ENCODE measurements at places on chromosomes 16 and 17.

DNA sequence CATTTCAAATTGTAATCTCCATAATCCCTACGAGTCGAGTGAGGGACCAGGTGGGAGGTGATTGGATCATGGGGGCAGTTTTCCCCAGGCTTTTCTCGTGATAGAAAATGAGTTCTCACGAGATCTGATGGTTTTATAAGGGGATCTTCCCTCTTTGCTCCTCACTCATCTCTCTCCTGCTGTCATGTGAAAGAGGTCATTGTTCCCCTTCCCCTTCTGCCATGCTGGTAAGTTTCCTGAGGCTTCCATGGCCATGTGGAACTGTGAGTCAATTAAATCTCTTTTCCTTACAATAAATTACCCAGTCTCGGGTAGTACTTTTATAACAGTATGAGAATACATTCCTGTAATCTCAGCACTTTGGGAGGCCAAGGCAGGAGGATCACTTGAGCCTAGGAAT is 76.7 kb upstream of the MARCHF10 start:
- DNase-seq, result no peak

DNA sequence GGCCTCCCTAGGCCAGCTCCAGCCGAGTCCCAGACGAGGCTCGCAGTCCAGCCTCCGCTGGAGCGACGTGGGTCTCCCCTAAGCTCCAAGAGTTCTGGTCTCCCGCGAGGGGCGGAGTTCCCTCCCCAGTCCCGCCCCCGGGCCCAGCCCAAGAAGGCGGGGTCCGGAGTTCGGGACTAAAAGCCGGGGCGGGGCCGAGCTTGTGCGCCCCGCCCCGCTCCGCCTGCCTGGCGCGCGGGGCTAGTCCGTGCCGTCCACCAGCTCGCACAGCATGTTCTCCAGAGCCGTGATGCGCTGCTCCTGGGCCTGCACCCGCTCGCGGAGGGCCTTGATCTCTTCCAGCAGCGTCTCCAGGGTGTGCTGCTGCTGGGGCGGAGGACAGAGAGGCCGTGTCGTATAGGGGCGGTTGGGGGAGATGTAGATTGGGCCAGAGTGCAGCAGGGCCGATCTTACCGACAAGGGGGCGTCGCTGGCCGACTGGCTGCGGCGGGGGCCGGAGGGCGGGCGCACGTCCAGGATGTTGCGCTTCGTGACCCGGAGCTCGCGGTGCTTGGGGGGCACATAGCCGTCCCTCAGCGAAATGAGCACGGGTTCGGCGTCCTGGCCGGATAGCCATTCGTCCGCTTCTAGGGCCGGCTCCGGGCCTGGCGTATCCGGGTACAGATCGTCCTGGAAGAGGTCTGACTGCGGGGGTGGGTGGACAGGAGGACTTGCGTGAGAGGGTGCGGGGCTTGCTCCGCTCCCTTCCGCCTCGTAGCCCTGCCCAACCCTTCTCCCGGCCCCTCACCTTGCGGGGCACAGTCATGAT is 7.0 kb downstream of the CORO6 start:
- DNase-seq, result no peak

DNA sequence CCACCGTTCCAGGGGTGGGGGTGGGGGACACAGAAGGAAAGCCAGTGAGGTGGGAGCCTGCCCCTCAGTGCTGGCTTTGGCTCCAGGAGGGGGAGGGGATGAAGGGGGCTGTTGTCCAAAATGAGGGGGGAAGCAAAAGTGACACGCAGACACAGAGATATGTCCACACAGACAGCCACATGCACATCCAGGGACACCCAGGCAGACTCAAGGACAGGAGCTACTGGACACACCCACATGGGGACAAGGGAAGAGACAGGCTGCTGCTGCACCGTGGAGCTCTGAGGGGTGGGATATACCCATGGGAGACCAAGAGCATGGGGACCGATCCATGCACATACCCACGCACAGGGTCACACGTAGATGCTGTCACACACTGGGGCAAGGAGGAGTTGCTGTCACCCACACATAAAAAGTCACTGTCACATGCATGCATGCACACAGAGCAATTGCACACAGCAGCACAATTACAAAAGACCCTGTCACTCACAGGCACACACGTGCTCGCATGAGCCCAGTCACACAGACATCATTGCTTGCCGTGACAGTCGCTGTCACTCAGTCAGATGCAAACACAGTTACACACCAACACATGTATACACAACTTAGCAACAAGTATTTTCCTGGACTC is 1.3 kb downstream of the THRA start:
- no peak for DNase-seq

- DNase-seq, result no peak
These were observed 6.8 kb downstream of the LAT start for GRCh38 chr16:28991687-28992086.

- DNase-seq, result no peak
These were observed 37.3 kb downstream of the SMG6 start for GRCh38 chr17:2266045-2266864.

DNA sequence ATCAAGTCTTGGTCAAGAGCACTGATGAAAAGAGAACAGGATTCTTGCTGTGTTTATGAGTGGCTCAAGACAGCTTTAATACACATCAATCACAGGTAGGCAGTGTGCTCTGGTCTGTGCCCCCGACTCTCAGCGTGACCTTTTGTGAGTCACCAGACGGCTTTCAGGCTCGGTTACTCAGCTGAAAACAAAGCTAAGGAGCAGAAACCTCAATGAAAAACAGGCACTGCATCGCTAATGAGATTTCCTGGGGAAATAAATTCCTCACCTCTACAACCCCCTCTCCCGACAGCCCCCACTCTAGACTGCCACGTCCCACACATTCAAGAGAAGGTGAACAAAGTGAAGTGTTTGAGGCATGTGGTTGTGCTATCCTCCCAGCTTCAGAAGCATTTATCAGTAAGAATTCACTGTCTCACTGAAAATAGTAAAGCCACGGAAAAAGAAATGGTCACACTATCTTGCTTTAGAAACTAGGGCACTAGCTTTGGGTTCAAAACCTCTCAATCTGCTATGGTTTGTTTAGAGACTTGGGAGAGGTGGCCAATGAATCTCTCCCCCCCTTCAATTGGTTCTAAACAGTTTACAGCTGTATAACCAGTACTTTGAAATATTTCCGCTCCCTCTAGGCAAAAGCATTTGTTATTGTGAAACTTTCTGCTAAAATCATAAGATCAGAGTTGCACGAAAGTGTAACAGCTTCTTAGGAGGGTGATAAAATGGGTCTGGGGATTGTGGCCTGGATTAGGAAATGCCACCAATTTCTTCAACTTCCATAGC is 199.5 kb upstream of the PMFBP1 start:
- DNase-seq, result no peak

GRCh38 chr16:80503107-80503506 is 37.7 kb upstream of the DYNLRB2 start:
- no peak for DNase-seq

DNA sequence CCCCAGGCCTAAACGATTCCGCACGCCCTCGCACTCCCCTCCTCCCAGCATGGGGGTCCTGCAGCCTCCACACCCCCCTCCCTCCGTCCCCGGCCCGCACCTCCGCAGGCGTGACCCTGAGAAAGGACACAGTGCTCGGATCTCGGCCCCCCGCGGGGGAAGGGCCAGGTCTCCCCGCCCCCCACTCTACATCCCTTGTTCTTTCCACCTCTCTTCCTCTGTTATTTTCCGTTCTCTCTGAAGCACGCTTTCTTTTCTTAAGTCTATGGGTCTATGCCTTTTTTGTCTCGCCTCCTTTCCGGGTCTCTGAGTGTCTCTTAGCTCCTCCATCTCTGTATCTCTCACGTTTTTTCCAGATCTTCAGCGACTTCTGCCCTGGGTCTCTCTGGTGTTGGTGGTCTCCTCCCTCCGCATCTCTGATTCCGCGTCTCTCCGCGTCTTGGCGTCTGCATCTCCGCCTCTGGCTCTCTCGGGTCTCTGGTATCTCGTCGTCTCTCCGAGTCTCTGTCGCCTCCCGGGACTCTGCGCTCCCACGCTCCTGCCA is 2.1 kb upstream of the HES7 start:
- DNase-seq, result no peak

GRCh38 chr16:3479654-3480216 is 15.6 kb downstream of the C16orf90 start:
- no peak for DNase-seq

DNA sequence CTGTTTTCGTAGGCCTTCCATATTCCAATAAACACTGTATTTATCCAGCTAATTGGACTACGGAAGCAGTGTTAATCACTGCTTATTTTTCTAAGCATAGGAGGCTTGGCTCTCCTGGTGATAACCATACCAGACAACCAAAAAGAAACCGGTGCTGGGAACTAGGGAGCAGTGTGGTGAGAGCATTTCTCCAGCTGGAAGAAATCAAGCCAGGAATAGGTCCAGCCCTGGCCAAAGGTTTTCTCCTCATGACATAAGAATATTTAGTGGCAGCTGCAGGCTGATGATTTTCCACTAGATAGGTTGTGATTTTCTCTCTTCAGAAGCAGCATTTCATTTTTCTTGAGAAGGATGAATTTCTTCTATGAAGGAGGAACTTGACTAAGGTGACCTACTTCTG is 141.5 kb downstream of the TRIM37 start:
- no peak for DNase-seq

- no peak for DNase-seq
These were observed 39.2 kb downstream of the ITGAM start for GRCh38 chr16:31298958-31299357.

GRCh38 chr16:25121824-25122600 is 10.5 kb downstream of the LCMT1 start:
- no peak for DNase-seq

DNA sequence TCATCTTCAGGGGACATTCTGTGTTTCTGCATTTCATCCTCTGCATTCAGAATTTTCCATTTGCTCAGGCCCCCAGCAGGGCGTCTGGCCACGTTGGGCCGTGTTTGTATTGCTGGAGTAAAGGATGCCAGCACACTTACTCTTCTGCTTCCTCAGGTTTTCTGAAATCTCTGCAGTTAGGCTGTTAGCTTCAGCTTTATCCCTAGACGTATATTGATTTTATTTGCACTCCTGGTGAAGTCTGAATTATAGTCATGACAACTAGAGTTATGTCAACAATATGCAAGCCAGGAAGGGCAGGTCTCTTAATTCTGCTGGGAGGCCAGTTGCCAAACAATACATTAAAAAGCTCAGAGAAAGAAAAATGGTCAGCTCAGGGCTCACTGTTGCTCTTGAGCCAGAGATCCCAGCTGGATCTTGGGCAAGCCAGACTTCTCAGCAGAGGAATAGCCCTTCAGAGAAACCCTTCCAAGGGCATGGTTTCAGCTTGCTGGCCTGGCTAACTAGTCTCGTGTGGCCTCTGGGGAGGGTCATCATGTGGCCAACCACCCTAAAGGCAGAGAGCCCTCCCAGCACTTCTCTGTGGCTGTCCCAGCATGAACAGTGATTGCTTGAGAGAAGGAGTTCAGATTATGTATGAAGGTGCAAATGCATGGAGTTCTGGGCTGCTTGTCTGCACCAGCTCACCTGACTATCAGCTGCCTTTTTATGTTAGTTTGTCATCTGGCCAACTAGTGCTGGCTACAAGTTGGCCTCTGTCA is 110.2 kb upstream of the CACNG5 start:
- DNase-seq, result no peak

- DNase-seq, result no peak
These were observed 405.6 kb downstream of the PMP22 start for GRCh38 chr17:14859542-14859941.

- DNase-seq, result no peak
These were observed 23.9 kb upstream of the HEATR6 start for GRCh38 chr17:60102632-60103096.

- DNase-seq, result no peak
These were observed 8.3 kb upstream of the RAB5C start for GRCh38 chr17:42163113-42163512.

GRCh38 chr17:81958633-81959342 is 2.2 kb downstream of the NOTUM start:
- no peak for DNase-seq

- DNase-seq, result no peak
These were observed 25.2 kb downstream of the LYRM1 start for GRCh38 chr16:20925751-20926150.

- peak; percentile 5 for DNase-seq
These were observed 536.3 kb upstream of the EEF2KMT start for GRCh38 chr16:5633845-5634440.

DNA sequence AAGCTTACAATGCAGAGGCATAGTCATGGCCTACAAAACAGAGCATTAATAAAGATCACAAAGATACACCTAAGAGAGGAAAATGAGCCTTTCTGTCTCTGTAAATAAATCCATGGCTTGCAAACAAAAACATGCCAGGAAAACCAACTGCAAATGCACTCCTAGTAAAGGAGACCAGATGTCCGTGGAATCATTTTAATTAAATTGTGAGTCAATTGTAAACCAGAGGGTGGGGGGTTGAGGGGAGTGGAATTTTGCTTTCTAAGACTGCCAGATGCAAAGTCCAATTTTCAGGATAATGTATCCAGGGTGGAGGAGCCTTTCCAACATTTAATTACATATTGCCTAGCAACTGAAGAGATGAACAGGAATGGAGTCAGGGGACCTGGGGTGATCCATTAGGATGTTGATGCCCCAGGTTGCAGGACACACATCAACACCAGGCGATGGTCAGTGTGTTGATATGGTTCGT is 390.3 kb upstream of the CCL2 start:
- no peak for DNase-seq

- no peak for DNase-seq
These were observed 11.1 kb downstream of the NR1D1 start for GRCh38 chr17:40089077-40089895.

DNA sequence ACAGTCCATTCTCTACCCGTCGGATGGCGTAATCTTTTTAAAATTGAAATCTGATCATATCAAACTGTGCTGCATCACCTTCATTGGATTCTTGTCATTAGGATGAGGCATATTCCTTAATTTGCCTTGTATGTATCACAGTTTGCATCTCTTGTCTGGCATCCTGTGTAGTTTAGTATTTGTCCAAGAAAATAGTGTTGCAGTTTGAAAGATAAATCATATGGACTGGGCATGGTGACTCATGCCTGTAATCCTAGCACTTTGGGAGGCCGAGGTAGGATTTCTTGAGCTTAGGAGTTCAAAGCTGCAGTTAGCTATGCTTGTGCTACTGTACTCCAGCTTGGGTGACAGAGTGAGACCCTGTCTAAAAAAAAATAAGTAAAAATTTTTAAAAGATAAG is 5.8 kb upstream of the RSL1D1 start:
- DNase-seq, result no peak

DNA sequence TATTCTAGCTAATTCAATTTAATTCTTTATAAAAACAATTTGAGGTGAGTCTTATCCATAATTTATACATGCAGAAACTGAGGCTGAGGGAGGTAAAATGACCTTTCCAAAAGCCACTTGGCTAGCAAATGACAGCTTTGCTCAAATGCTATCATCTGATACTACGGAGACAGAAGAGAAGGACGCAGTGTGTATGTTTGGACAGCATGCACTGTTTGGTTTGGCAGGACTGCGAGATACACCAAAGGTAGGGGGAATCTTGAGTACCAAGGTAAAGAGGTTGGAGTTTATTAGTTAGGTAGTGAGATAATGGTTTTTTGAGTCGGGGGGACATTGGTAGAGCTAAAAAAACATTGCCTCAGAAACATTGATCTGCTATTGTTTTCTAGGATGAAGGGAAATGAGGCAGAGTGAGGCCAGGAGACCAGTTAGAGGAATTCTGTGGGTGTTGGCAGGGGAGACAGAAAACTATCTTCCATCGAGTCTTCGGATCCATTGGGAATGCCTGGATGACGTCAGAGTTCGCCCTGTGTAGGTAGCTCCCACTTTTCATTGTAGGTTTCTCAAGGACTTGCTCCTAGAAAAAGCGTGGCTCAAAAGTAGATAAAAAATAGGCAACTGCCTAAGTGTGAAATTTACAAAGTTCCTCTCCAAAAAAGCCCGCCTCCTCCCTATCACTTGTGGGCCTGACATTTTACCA is 2.5 kb upstream of the HS3ST4 start:
- no peak for DNase-seq

- DNase-seq, result no peak
These were observed 29.4 kb downstream of the IRF8 start for GRCh38 chr16:85928401-85928820.

Data from SK-N-MC (cell line).